Right hindlimb (tissue), 1 donor: ENCODE measurements at places on chromosomes 16 and 17.
A peak's percentile ranks its signal among the peaks of the same experiment; 100 is the strongest.

DNA sequence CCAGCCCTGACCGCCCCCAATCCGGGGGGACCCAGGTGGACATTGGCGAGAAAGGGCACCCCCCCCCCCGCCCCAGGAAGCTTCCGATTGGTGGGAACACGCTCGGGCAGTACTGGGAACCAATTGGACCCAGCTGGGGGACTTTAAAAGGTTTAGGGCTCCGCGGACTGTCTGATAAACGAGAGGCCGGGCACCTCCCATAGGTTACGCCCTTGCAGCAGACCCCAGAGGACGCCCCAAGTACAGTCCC, 245 bp downstream of the TMEM256 start:
- DNase-seq = no peak

DNA sequence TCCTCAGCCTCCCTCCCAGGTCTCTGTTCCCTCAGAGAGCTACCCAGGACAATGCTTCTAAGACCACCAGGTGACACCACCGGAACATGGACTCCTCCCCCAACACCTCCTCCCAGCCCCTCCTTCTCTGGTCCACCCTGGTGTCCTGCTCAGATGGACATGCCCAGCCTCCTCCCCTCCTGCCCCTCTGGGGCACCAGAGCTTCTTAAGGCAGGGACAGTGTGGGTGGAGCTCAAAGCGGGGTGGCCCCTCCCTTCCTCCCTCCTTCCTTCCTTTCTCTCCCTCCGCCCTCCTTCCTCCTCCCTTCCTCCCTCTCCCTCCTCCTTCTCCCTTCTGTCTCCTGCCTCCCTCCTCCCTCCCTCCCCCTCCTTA, 22.7 kb downstream of the TRPV3 start:
- no peak for DNase-seq

GRCh38 chr16:62036101-62036801, at the start of gene CDH8:
Gene CDH8, minus strand, starts transcription at chr16:62036438. Its CDS starts 15,035 bp downstream, at chr16:62021403.
- DNase-seq = peak; percentile 81

DNA sequence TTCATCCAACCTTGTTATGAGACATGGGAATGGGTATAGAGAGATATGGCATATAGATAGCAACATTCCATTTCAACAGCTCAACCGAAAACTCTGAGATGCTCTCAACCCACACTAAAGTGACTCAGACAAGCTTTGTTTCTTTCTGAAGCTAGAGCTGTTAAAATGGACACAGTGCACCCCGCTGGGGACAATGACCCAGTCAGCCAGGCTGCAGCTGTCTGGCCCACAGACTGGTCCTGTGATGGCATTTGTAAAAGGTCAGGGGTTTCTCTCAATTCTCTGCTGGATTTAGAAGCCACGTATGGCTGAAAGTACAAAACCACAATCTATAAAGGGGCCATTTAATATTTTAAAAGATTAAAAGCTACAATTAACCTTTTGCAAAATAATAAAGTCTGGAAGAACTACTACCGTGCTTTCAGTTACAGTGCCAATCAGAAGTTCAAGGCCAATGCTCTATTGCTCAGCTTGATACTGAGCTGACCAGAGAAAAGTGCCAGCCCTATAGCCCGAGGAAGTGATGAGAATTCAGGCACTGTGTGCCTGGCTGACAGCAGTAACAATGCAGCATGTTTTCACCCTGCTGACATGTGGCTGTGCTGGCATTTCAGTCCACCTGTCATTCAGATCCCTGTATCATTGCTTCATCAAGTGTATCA, 60.2 kb downstream of the TEX2 start:
- DNase-seq = no peak

- DNase-seq = no peak
Observed at GRCh38 chr17:3834811-3835210, 11.2 kb downstream of the NCBP3 start.

DNA sequence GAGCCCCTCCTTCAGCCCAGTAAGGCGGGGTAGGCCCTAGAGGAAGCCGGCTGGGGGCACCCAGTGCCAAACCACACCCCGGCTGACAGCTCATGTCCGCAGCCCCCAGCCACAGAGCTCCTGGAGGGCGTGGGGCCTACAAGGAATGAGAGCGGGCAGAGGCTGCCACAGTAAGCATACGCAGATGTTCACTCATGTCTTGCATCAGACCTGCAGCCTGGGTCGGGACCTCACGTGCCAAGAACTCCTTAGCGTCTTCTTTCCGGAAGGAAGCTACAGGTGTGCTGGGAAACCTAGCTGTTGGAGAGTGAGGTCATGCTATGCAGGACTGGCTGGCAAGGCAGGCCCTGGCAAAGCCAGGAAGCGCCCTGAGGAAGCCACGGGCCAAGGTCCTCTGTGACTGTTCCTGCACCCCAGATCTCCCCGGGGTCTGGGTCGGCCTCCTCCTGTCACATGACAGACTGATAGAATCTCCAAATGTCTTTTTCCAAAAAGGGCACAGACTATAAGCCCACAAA, 1.6 kb downstream of the ZNF598 start:
- DNase-seq = no peak

DNA sequence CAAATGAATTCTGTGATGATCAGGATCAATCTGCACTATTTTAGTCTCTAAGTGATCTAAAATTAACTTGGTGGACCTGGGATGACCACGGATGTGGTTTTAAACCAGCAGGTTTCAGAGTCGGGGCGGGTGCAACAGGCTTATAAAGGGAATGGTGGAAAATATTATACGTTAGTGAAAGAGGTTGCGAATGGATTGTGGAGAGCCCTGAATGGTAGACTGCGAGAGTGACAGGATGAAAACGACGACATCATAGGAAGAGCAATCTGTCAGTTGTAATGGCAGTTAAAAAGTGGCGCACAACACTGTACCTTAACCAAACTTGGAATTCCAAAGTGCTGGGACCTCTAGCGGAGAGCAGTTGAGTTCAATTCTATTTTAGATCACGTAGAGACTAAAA, 1.2 kb upstream of the CYB5B start:
- no peak for DNase-seq

GRCh38 chr16:11258553-11259492, 2.8 kb upstream of the SOCS1 start:
- peak; percentile 43 for DNase-seq

DNA sequence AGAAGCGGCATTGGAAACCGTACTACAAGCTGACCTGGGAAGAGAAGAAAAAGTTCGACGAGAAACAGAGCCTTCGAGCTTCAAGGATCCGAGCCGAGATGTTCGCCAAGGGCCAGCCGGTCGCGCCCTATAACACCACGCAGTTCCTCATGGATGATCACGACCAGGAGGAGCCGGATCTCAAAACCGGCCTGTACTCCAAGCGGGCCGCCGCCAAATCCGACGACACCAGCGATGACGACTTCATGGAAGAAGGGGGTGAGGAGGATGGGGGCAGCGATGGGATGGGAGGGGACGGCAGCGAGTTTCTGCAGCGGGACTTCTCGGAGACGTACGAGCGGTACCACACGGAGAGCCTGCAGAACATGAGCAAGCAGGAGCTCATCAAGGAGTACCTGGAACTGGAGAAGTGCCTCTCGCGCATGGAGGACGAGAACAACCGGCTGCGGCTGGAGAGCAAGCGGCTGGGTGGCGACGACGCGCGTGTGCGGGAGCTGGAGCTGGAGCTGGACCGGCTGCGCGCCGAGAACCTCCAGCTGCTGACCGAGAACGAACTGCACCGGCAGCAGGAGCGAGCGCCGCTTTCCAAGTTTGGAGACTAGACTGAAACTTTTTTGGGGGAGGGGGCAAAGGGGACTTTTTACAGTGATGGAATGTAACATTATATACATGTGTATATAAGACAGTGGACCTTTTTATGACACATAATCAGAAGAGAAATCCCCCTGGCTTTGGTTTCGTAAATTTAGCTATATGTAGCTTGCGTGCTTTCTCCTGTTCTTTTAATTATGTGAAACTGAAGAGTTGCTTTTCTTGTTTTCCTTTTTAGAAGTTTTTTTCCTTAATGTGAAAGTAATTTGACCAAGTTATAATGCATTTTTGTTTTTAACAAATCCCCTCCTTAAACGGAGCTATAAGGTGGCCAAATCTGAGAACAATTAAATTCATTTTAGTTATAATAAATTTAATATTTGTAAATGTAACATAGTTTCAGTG, 1.7 kb downstream of the HEXIM1 start:
- peak; percentile 85 for DNase-seq

DNA sequence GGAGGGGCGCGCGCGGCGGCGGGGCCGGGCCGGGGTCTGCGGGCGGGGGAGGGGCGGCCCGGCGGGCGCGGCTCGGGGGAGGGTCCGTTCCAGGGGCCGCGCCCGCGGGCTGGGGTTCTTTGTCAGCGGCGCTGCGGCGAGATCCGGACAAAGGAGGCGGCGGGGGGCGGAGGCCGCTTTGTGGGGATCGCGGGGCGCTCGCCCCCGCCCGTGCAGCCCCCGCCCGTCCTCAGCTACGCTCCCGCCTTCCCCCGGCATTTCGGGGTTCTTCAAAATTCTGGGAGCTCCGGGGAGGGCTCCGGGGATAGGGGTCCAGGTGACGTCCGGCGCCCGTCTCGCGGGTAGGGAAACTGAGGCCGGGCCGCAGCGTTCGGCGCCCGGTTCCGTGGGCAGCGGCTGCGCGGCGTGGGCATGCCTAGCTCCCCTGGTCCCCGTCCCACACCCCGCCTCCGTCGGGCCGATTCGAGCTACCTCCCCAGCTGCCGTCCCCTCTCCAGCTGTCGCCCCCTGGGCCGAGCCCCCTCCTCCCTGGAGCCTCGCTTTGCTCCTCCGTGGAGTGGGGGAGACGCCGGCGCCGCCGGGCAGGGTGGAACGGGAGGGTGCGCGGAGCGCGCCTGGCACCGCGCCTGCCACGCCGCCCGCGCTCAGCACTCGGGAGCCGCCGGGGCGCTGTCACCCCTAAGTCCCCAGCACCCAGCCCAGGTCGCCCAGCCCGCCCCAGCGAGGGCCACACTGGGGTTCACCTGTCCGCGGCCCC, 546 bp downstream of the SNN start:
- no peak for DNase-seq

DNA sequence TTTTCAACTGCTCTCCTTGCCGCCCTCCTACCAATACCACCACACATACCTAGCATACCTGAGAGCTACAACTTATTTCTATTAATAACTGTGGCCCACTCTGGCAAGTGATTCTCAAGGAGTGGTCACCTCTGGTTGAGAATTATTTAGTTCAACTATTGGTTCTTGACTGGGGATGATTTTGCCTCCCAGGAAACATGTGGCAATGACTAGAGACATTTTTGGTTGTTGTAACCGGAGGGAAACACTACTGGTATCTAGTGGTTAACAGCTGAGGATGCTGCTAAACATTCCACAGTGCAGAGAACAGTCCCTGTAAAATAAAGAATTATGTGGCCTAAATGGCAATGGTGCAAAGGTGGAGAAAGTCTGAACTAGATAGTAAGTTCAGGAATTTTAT, 96.7 kb downstream of the TRIM37 start:
- DNase-seq = no peak

DNA sequence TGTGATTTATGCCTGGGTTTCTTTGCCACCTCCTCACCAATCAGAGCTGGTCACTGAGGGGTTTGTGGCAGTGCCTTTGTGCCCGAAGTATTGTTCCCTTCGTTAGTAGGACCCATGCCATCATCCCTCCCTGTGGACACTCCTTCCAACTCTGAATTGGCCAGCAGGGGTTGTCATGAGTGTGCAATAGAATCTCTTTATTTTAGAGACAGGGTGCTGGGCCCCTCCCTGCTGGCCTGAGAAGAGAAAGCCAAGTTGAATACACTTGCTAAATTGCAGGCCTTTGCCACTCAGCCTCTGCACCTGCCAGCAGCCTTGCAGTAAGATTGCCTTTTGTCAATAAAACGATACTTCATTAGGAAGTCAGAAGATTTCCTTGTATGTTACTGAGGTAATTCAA, 40.7 kb upstream of the SLC12A3 start:
- no peak for DNase-seq

DNA sequence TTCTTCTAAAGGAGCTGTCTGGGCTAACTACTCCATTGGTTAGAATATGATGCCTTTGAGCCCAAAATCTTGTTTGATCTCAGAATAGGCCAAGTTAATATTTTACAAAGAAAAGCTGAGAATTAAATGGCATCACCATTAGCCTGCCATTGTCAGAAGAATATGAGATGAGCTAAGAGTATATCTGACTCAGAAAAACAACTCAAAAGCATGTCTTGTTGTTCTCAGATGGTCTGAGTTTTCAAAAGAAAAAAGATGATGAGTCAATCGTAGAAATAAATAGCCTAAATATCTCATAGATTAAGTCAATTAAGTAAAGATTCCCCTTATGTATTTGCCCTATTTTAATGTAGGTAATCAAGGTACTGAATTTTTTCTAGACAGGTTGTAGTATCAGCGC, 197.1 kb upstream of the TBX2 start:
- no peak for DNase-seq

DNA sequence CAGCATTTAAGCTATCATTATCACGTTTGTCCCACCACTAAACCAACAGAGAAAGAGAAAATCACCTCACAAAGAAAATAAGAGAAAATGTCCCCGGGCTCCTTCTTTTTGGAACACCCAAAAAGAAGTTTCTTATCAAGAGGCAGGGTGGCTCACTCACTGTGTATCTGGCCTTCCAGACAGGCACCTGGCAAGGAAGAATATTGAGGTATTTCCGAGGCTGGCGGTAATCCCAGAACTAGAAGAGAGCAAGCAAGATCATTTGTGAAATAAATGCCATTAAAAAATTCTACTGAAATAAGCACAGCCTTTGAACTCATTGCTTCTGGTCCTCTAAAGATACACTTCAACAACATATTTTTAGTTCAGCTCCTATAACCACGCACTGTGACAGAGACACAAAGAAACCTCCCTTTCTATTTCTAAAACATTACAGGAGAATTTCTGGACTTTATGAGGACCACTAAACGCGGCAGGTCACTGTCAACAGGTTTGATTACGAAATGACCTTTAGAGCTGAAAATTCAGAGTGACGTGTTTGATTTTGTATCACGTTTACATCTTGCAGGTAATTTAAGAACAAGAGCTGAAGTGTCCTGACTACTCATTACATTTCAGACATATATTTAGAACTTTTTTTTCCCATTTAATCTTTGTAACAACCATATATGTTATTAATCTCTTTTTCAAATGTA, 61.0 kb downstream of the WDR59 start:
- no peak for DNase-seq

DNA sequence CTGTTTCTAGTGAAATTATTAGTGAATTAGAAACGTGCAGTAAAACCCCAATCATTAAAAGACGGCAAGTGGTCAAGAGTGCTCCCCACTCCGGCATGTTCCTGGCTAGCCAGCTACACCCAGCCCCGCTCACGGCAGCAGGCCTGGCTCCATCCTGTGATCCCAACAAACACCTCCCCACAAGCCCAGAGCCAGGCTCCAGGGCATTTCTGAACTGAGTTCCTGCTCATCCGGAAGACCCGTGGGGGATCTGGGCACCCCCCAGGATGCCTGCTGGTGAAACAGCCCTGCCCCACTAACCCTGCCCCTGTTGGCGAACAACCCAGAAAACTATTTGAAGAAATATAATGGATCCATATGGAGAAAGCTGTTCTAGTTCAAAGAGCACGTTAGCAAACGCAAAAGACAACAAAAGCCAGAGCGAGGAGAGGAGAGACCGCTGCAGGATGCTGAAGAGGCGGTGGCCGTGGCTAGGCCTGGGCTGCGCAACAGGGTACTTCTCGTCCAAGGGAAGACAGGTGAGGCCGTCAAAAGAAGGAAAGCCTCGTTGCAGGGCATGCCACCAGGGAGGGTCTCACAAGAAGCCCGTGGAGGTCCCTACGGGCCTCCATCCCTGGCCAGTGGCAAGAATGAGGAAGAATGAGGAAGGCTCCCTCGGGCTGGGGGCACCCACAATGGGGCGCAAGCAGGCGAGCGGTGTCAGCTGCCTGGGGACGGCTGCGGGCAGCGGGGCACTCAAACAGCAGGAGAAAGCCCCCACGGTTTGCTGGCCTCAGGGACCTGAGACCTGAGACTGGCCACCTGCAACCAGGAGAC, 19.2 kb downstream of the SLC16A3 start:
- no peak for DNase-seq
